NCI-H187 treated with DMSO at 0.1 percent for 48 hours (cell line): ENCODE measurements at places on chromosomes 1 and 21.

DNA sequence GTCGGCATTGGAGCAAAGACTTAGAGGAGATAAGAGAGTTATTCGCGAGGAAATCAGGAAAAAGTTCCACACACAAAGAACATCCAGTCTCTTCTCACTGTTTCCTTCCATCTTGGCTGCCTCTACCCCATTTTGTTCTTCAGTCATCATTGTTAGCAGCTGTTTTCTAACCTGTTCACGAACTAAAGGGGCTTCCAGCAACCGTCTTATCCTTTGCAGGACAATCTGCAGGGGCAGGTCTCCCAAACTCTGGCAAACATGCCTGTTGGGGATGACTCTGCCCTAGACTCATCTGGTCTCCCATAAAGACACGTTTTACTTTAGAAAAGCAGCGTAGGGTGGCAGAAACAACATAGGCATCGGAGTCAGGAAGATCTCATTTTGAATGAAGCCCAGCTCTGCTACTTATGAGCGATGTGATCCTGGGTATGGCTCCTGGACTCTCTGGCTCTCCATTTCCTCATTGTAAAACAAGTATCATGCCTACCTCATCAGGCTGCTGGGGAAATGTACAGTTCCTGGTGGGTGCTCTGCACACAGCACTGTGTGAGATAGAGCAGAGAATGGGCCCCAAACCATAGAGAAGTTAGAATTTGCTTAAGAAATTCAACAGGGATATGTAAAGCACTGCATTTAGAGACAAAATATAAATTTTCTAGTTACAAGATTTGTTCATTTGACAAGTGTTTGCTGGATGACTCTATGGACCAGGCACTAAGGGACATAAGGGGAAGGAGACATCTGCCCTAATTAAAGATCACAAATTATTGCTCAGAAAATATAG is 59.7 kb downstream of the MEF2D start:
- DNase-seq = no peak

DNA sequence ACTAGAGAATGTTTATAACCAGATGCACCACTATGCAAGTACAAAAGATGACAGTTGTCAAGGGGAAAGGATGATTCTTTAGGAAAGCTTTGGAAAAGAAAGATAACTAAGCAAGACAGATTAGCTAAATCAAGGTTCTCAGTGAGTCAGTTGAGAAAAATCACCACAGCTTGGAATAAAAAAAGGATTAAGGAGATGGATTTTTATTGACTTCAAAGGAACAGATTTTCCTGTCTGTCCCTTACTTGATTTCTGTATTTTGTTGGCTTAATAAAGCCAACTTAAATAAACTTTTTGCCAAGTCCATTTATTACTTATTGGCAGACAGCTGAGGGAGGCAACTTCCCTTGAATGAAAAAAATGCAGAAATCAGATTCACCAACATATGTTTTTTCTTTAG is 93.9 kb downstream of the NR5A2 start:
- no peak for DNase-seq

- no peak for DNase-seq
These were observed 38.0 kb upstream of the COL18A1 start for GRCh38 chr21:45366931-45367401.

DNA sequence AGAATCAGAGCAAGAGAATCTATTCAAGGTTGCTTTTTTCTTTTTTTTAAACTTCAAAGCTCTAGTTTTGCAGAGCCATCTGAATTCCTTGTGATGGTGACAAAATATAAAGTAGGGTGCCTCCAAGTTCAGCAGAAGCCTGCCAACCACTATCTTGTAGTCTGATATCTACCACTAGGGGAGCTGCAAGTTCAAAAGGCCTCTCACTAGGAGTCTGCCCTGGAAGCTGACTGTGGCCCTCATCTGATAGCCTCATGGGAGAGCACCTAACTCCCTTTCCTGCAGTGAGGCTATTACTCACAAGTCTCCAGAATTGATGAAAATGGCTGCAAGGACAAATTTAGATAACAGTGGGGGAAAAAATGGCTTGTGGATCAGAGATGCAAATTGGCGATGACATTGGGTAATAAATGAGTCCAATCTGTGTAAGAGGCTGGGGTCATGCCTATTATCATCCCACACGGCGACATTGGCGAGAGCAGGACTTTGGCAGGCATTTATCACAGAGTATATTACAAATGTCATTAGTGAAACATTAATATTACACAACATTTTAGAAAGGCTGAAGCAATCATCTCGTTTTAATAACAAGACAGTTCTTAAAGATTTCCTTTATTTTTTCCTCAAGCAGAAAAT is 10.7 kb upstream of the ZP4 start:
- DNase-seq = no peak

- no peak for DNase-seq
These were observed 157.3 kb downstream of the KCNJ6 start for GRCh38 chr21:37758982-37759381.

GRCh38 chr1:74611887-74612286 is 61.7 kb downstream of the ERICH3 start:
- DNase-seq = no peak

GRCh38 chr1:145716641-145717345 is 2.5 kb upstream of the CD160 start:
- DNase-seq = no peak

GRCh38 chr1:47918257-47918867 is 78.8 kb downstream of the TRABD2B start:
- DNase-seq = no peak

- DNase-seq = no peak
These were observed 87.5 kb upstream of the WDR26 start for GRCh38 chr1:224521904-224522734.

- peak; percentile 79 for DNase-seq
These were observed 69.6 kb upstream of the GJB5 start for GRCh38 chr1:34685225-34685624.

- no peak for DNase-seq
These were observed 141.7 kb upstream of the EDN2 start for GRCh38 chr1:41626146-41626545.
